Fibroblast of skin of scalp (primary cell): ENCODE measurements at places on chromosomes 3 and 15.
A peak's percentile ranks its signal among the peaks of the same experiment; 100 is the strongest.

GRCh38 chr3:140736863-140737460 lies 59.1 kb downstream of the TRIM42 start:
- peak; percentile 52 for DNase-seq

DNA sequence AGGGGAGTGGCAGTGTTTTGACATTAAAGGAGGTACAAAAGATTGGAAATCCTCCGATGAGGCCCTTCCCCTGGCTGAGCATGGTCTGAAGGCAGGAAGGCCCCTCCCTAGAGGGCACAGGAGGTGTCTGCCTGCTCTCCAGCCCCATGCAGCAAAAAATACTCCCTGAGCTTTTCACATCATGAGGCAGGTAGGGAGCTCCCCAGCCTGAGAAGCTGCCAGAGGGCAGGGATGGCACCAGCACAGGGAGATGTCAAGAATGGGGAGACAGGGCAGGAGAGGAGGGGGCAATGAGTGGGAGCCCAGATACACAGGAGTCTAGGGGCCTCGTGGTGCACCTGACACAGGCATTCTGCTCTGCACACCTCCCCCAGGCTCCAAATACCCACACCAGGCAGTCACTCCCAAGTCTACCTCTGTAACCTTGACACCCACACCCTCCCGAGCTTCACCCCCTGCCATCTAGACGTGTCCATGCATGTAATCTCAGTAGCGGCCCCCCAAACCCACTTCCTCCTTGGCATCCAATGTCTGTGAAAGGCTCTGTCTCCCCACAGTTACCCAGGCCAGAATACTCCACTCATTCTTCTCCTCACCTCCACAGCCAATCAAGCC lies 22.9 kb downstream of the GRAMD2A start:
- no peak for DNase-seq

GRCh38 chr3:69762768-69763229 lies 23.5 kb downstream of the MITF start:
- no peak for DNase-seq

DNA sequence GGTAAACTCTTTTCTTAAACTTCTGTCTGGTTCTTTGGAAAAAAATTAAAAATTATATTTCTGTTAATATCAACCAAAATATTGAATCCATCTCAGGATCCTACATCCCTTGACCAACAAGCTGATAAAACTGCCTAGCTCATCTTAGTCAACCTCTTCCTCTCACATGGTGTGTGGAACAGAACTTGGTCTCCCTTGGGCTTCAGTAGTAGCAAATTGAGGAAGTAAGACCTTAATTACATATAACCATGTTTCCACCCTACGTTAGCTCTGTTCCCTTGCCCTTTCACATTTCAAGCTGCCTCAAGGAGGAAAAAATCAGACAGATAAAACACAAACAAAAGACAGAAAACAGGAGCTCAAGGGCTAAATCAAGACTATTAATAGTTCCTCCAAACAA lies 116.4 kb downstream of the GREM1 start:
- no peak for DNase-seq

- no peak for DNase-seq
Observed at GRCh38 chr3:9732740-9733115, 1.2 kb downstream of the BRPF1 start.

- DNase-seq = peak; percentile 67
Observed at GRCh38 chr3:33277193-33277882, at the start of gene FBXL2. Gene FBXL2 (plus strand): TSS chr3:33277442. CDS start chr3:33277513, 71 bp downstream.

DNA sequence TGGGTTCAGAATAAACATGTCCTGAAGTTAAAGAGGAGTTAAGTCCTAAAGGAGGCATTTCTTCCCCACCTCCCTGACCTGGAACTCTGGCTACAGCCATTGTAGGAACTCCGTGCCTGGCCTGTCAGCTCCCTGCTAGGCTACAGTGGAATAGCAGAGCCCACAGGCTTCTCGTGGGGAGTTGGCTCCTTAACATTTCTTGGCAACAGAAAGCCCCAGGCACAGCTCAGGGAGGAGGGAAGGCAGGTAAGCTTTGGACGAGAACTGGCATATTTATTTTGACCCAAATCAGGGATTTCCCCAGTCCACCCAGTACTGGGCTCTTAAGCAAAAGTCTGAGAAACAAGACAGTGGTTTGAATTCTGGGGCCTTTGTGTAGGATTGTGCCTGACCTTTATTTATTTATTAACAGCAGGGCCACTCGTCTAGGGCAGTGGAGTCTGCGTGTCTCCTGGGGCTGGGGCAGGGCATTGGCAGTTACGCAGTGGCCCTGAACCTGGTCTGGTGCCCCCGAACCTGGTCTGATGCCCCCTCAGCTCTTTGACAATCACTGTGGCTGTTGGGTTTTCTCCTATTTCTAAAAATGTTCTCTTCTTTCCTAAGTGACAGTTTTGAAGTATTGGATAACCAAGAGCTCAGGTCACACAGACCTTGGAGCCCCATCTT lies 7.9 kb upstream of the ISG20 start:
- DNase-seq = no peak

DNA sequence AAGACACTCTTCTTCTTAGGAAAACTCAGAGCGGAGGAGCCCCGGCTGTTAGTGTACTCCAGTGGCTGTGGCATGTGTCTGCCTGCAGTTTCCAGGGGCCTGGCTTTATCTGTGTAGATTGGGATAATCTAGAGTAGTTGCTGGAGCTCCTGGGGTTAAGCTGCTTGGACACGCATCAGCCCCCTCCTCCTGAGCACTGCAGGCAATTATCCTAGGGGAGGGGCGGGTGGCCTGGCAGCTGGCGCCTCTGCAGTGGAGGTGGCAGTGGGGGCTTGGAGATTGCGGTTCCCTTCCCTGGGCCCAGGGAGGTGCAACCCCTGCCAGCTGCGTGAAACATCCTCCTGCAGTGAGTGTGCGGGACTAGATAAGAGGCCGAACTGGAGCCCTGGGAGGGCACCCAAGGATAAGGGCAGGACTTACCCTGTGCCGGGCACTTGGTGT lies 68.2 kb downstream of the EFCAB12 start:
- DNase-seq = no peak
